Right ventricle myocardium superior (tissue), 1 donor: ENCODE measurements at places on chromosomes 3 and 15. TPM values are rescaled to one million over a fixed set of nuclear protein-coding genes. Genes with fewer than 3 reads are reported as not detected.

GRCh38 chr15:55661428-55661827 is 73.3 kb upstream of the PYGO1 start:
- DNase-seq = no peak

MESP1 gene
- 11.6 TPM for total RNA-seq

DNA sequence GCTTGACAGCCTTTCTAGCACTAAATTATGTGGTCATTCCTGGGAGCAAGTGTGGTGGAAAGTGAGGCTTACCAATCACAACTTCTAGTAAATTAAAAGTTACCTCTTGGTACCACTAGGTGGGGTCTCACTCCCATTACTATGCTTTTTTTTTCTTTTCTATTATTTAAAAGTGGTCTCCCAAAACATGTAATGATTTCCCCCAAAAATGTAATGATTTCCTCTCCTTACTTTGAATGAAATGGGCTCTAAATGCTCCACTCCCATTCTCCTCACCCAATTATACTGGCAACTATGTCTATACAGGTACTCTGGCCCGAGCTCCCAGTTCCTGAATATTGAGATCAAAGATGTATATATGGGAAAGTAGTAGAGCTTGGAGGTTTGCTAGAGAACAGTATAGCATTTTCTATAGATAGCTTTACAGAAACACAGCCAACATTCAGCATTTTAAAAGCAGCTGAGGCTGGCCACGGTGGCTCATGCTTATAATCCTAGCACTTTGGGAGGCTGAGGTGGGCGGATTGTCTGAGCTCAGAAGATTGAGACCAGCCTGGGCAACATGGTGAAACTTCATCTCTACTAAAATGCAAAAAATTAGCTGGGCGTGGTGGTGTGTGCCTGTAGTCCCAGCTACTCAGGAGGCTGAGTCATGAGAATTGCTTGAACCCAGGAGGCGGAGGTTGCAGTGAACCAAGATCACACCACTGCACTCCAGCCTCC is 70.9 kb downstream of the DCUN1D1 start:
- no peak for DNase-seq

INO80 gene
- total RNA-seq = 9.4 TPM

IMPG2 gene
- total RNA-seq = 0.11 TPM

GRCh38 chr15:90211440-90212143 is 10.5 kb downstream of the SEMA4B start:
- no peak for DNase-seq

DNA sequence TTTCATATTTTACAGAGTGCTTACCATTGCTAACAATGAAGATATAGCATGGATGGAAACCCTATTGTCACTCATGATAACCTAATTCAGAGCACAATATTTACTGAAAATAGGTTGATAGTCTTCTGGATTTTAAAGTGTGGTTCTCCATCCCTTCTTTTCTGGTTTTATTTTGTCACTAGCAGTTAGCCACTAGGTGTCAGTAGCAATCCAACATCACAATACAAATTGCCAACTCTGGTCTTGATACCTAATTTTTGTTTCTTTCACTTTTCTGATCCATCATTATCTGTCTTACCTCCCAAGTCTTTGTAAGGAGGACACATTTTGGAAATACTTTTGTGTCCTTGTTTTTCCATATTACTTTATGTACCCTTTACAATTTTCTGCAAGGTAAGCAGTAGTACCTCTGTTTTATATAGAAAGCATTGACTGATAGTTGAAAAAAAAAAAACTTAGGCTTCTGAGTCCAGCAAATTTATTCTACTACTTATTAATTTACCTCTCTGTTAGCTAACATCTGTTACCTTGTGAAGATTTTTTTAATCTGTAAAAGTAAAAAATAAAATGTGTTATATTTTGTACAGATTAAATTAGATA is 28.3 kb upstream of the CRYBG3 start:
- DNase-seq = no peak

DNA sequence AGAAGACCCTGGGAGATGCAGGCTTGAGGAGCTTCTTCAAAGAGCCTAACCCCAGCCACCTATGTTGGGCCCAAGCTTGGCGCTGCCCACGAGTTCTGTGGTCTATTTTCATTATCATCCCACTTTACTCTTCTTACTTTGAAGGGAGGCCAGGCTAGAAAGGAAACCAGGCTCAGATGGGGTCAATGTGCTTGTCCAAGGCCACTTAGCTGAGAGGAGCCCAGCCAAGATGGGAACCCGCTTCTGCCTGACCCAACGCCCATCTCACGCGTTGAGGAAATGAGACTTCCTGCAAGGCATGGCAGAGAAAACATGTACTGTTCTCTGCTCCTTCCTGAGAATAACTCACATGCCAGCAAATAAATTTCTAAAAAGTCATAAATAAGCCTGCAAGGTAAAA is 486.3 kb upstream of the PROK2 start:
- DNase-seq = peak; percentile 45

FANCD2OS gene
- total RNA-seq = not detected

SLC22A13 gene
- not detected for total RNA-seq

AHSG gene
- total RNA-seq = not detected

DNA sequence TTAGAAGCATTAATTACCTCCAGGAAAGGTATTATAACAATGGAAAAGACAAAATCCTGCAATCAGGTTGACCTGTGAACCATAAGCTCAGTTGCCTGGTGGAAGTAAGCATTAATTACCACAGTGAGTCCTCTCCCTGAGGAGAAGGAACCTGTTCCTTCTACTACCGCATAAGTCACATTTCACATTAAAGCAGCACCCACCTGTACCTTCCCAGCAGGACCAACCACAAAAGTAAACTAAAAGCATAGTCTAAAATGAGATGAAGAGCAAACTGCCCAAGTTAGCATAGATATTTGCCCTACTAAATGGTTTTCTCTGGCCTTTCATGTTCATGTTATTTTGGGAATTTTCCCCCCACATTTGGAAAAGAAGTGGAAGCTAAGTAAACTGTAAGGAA is 78.2 kb downstream of the EFL1 start:
- no peak for DNase-seq

GRCh38 chr15:68585574-68586273 is 6.9 kb downstream of the CORO2B start:
- DNase-seq = no peak

CPLX3 gene
- total RNA-seq = 3.6 TPM

GRCh38 chr15:31328969-31329639 is 2.5 kb downstream of the KLF13 start:
- DNase-seq = no peak

DNA sequence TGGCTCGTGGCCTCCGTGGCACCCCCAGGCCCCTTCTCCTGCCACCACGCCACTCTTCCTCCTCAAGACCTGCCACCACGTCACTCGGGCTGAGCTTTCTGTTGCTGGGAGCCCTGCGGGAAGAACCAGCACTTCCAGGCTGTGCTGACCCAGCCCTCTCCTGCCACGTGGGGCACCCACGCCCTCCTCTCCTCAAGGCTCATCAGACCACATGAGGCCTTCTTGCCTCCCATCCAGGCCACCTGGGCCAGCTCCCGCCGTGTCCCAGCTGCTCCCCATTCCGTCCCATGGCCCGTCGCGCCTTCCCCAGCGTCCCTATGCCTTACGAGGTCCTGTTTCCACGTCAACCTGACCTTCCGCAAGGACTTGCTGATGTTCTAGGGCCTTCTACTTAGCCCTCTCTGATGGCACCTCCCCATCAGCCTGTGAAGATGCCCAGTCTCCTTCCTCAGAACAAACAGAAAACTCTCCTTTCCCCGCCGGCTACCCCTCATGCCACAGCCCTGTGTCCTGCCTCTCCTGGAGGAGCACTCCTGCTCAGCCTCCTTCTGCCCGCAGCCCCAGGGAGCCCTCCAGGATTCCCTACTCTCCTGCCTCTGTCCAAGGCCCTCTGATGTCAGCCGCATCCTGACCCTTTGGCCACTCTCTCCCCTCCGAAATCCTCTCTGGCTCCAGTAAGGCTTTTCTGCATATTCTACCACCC is 71.1 kb upstream of the BLM start:
- DNase-seq = peak; percentile 17

ZDHHC19 gene
- not detected for total RNA-seq

- no peak for DNase-seq
Measured at GRCh38 chr15:101459579-101460300, 29.8 kb downstream of the PCSK6 start.

DNA sequence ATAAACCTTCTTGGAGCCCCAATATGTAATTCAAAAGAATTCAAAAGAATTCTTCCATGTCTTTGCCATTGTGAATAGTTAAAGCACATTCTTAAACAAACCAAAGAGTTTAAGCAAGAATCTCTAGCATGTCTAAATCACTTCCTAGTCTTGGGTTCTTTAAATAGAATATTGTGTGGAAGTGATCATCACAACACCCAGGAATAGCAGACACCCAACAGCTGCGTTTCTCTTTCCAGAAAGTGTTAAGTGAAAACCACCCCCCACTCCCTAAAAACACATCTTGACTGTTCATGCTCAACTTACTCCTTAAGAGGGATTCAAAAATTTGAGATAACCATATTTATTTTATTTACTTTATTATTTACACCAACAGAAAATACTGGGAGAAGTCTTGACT is 24.1 kb upstream of the CAPN7 start:
- DNase-seq = no peak

DNA sequence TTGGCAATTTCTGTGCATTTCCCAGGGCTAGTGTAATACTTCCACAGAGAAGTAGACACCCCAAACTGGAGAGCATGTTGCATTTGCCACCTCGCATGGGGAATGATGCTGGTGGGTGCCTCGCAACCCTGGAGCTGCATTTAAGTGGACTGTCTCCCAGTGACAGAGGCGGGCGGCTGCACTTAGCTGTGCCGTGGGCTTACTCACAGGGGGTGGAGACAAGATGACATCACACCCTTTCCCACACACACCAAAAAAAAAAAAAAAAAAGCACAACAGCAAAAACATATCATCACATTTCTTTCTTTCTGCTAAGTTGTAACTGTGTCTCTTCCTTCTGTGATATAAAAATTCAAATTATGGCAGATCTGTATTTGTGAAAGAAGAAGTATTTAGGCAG is at the start of gene ABI3BP:
Gene ABI3BP, minus strand, starts transcription at position 113 of the 400 bp plus-strand sequence. Its CDS starts 37 bp downstream, at position 76.
- DNase-seq = peak; percentile 82

FAM81A gene
- 8.0 TPM for total RNA-seq

GRCh38 chr15:74402337-74402841 is 31.4 kb downstream of the SEMA7A start:
- DNase-seq = no peak

DNA sequence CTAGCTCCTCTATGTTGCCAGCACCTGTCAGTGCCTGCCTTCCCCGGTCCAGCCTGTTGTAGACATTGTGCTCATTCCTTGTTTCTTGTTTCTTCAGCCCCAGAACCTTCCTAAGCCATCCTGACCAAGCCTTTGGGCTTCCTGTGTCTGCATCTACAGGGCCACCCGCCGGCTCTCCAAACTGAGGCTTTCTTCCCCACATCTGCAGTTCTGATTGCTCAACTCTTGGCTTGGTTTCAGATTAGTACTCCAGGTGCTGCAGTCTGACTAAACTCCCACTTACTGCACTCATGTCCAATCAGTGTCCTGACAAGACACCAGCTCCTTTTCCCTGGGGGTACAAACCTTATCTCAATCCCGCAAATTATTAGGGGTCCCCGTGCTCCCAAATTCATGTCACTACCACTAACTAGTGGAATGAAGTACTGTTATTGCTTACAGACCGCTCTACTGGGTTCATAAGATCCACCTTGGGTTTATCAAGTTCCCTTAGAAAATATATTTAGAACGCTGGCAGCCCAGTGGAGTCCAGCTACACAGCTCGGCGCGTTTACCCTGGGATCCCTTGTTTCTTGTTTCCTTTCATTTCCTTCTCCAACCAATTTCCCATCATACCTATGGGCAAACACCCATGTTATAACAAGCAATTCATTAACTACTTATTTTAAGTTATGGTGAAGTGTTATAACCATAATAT is 114.2 kb upstream of the TJP1 start:
- no peak for DNase-seq

- no peak for DNase-seq
Measured at GRCh38 chr15:70453238-70453637, 310.1 kb downstream of the UACA start.

CHRNA3 gene
- 0.13 TPM for total RNA-seq

GRCh38 chr3:27758083-27758482 is 36.0 kb upstream of the EOMES start:
- no peak for DNase-seq

DNA sequence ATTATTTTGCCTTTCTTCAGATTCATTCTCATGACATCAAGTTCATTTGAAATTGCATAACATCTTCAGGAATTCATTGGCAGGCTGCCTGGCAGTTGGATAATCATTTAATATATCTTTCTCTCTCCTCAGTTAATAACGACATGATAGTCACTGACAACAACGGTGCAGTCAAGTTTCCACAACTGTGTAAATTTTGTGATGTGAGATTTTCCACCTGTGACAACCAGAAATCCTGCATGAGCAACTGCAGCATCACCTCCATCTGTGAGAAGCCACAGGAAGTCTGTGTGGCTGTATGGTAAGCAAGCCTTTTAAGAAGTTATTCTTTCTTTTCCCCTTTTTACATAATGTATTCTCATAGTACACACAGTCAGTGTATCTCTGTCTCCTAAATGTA is 38.2 kb downstream of the TGFBR2 start:
- no peak for DNase-seq

GRCh38 chr3:112005091-112005672 is 6.5 kb downstream of the TAGLN3 start:
- DNase-seq = no peak

- no peak for DNase-seq
Measured at GRCh38 chr15:36406366-36406765, 173.1 kb upstream of the CDIN1 start.

OR5K2 gene
- total RNA-seq = not detected

TTLL13 gene
- total RNA-seq = not detected

- DNase-seq = no peak
Measured at GRCh38 chr3:148730676-148731075, 33.0 kb downstream of the AGTR1 start.

ROPN1B gene
- total RNA-seq = 4.6 TPM

- no peak for DNase-seq
Measured at GRCh38 chr3:11290743-11291680, 18.8 kb downstream of the ATG7 start.

ATP2B2 gene
- total RNA-seq = not detected

DNA sequence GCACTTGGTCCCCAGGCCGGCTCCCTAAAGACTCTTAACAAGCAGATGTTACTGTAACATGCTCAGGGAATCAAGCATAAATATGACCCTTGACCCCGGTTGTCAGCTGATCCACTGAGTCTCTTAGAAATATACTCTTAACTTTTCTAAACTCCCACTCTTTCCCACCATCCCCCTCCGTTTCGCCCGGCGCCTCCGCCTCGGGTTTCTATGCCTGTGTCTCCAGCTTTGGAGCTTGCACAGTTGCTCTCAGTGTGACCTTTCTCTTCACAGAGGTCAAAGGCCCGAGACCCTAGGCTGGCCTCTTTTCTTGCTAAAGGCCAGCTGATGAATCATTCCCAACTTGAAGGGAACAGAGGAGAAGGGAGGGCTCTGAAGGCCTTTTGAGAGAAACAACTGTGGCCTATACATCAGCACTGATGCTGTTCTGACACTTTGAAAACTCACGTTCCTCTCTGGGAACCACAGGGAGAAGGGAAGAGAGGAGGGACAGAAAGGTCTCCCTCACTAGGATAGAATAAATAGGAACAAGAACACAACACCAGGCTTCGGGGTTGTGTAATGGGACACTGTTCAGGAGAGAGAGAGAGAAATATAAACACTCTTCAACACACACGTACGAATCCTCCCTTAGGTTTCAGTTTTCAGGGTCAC is 484.5 kb upstream of the NR2F2 start:
- peak; percentile 70 for DNase-seq

- DNase-seq = no peak
Measured at GRCh38 chr3:71397046-71397445, 186.5 kb downstream of the FOXP1 start.

GRCh38 chr3:81985996-81986723 is 224.7 kb upstream of the GBE1 start:
- no peak for DNase-seq

LDHAL6B gene
- not detected for total RNA-seq
